ENCODE measurements at places on chromosomes 4 and X.
A peak's percentile ranks its signal among the peaks of the same experiment; 100 is the strongest.

- DNase-seq, result no peak
Observed at GRCh38 chrX:73206366-73206765, 8.3 kb downstream of the NAP1L2 start.

- no peak for DNase-seq
Observed at GRCh38 chr4:187235456-187236170, 512.0 kb upstream of the FAT1 start.

- no peak for DNase-seq
Observed at GRCh38 chr4:41541687-41542094, 3.7 kb downstream of the LIMCH1 start.

DNA sequence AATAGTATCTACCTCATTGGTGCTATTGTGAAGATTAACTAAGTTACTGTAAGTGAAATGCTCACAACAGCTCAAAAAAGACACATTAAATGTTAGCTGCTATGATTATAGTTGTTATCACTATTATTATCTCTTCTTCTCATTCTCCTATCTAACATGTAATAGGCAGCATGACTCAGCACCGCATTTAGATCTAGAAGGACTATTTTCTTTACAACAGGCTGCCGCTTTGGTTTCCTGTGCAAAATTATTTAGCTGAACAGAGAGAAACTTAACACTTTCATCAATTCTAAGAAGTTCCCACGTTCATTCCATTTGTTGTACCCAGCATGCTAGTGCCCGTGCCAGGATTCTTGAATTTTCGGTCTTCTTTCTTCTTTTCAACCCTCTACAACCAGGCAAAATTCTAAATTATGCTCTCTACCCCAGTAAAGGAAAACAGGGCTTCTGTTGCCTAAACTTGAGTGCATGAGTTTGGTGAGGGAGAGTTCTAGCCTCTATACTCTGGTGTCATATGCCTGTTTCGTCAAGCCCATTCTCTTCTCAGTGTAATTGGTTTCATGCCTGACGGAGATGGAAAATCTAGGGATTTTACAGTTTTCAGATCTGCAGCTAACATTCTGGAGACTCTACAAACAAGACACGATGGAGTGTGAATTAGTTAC lies 378.9 kb downstream of the PPP1R2C start:
- no peak for DNase-seq

DNA sequence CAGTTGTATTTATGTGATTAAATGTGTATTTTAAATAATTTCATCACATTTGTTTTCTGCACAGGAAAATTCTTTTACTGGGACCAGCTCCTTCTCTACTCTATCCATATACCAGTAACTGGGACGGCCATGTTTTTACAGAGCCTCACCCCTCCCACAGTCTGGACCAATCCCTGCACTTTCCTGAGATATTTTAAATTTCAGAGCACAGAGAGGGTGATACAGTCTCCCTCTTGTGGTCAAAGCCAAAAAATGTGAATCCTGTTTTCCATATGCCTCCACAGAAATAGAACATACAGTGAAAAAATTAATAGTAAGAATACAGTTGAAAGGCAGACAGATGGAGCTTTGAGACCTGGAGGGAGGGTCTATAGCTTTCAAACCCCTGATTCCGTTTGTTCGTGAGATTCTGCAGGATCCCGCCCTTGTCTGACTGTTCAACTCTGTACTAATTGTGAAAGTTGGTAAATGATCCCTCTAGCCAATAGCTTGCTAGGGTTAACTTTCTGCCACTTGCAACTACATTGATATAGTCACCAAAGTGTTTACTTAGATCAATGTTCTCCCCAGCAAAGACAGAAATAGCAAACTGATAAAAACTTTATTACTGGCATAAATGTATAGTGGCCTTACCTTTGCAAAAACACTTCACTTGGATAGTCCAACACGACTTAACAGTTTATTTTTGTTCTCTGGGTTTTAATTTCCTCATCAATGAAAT lies 172.2 kb downstream of the PPARGC1A start:
- no peak for DNase-seq

- DNase-seq, result no peak
Observed at GRCh38 chr4:99352602-99353537, at the start of gene ADH1C. TSS of gene ADH1C (minus strand) at chr4:99352746. CDS start at chr4:99352675, 71 bp downstream.

DNA sequence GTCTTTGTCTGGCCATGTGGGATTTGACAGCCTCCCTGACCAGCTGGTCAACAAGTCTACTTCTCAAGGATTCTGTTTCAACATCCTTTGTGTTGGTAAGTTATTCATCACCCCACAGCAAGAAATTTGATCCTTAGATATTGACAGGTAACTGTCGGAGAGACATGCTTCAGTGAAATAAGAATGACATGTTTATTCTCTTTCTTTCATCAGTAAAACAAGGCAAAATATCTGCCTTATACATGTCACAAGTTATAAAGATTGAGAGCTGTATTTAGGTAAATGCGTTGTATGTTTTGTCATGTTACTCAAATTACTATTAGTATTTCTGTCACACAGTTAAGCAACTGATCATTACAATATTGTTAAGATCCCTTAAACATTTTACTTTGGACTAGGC lies 46.9 kb downstream of the SEPTIN11 start:
- DNase-seq, result no peak

DNA sequence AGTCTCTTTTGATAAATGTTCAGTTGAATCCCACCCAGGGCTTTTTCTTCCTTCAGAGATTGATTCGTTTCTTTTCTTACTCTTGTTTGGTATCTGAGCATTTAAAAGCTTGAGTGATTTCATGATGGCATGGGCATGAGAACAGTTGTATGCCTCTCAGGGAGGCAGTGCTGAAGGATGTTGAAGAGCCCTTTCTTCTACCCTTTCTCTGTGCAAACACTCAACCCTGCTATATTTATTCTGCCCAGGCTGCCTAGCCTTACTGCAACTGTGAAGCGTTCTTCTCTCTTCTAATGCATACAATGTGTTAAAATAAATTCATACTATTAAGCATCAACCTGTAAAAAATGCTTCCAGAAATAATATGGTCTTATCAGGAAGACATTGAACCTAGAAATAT lies 367.6 kb upstream of the LCORL start:
- DNase-seq, result no peak

DNA sequence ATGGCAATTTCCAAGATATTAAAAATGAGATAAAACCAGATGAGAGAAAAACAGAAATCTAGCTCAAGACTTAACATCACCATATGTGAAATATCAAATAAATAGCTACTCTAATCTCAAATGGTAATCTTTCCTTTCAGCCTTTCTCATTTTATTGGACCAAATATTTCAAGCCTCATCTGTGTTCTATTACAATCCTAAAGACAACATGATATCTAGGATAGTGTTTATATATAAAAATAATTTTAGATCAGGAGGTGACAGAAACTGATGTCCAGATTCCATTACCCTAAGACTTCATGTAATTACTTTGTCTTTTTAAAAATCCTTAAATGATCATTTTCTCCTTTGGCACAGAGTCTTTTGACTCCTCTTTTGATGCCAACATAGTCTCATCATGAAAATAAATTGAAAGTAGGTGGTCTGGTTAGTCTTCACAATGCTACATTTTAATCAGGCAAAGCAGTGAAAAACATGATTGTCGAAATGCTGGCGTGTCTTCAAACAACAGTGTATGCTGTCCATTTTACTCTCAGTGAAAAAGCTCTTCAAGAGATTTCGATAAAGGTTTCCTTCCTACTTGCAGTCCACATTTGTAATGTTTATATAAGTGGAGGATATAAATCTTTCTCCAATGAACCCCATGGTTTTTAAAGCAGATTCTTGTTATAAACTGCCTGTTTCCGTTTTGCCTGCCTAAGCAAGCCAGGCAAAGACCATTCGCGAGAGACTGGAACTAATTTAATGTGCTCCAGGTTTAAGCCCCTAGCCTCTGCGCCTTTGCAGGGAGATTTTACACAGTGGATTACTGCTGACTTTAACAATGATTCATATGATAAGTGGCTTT lies 169.8 kb downstream of the SCFD2 start:
- no peak for DNase-seq

GRCh38 chr4:20839957-20840356 lies 139.7 kb downstream of the PACRGL start:
- no peak for DNase-seq

GRCh38 chr4:184932343-184932742 lies 85.9 kb upstream of the HELT start:
- DNase-seq, result no peak

DNA sequence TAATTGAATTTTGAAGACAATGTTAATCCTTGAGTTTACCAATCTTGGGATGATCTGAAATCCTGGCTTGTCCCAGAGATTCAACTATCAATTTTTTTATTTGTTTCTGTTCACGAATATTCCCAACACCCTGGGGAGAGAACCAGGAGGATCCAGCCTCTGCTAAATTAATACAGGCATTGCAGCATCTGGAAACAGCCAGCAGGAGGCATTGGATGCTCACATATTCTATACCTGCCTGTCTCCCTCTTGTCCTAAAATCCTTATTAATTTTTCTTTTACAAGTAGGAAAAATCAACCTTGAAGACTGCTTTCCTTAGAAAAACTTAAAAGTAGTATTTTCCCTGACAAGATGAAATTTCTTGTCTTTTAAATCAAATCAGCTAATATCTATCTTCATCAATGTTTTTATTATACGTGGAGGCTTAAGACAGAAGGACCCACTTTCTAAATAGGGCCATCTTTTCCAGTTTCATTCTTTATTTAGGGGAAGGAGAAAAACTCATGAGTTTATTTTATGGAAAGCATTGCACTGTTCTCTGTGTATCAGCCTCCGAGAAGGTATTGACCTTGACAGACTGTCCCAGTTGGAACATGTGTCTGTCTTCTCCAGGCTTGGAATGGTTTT lies 102.4 kb downstream of the CLNK start:
- no peak for DNase-seq

- no peak for DNase-seq
Observed at GRCh38 chr4:62522273-62522672, 1322.1 kb downstream of the ADGRL3 start.

DNA sequence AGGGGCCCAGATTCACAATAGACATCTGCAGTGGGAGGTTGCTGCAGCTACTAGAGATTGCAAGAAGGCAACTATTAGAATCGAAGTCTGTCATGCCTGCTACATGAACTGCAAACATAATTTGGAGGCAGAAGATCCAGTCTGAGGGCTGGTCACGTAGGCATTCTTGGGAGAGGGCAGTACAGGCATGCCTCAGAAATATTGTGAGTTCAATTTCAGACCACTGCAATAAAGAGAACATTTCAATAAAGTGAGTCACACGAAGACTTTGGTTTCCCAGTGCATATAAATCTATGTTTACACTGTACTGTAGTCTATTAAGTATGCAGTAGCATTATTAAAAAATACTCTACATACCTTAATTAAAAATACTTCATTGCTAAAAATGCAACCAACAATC lies 585.8 kb upstream of the FAT1 start:
- DNase-seq, result no peak

GRCh38 chr4:84277923-84278322 lies 221.2 kb downstream of the NKX6-1 start:
- no peak for DNase-seq

DNA sequence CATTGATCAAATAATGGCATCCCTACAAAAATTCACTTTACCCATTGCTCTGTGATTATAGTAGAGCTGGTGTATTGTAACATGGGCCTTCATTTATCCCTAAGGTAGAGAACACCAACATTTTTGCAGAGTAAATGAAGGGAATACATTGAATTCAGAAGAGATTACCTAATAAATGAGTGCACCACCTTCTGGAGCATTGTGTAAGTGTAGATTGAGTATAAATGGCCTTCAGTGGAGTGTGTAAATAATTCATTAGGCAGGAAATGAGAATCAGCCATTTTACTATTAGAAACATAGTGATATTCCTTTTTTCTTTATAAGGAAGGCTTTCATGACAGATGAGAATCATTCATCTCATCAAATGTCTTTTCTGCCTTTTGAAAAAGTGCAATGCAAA lies 155.8 kb downstream of the FAM47B start:
- no peak for DNase-seq

DNA sequence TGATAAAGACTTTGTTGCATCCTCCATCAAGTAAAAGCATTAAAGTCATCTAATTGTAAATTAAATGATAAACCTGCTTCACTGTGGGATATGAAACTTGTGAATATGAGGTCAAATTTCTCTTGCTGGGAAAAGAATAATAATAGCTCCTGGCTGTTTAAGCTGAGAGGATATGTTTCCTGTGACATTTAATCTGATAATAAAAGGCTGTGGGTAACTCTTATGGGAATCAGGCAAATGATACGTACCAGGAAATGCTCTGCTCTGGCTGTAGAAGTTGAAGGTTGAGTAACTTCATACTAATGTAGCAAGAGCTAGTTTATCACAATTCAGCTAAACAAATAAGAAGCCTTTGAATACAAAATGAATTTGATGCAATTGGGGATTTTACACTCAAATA lies 574.6 kb downstream of the RAPGEF2 start:
- no peak for DNase-seq

DNA sequence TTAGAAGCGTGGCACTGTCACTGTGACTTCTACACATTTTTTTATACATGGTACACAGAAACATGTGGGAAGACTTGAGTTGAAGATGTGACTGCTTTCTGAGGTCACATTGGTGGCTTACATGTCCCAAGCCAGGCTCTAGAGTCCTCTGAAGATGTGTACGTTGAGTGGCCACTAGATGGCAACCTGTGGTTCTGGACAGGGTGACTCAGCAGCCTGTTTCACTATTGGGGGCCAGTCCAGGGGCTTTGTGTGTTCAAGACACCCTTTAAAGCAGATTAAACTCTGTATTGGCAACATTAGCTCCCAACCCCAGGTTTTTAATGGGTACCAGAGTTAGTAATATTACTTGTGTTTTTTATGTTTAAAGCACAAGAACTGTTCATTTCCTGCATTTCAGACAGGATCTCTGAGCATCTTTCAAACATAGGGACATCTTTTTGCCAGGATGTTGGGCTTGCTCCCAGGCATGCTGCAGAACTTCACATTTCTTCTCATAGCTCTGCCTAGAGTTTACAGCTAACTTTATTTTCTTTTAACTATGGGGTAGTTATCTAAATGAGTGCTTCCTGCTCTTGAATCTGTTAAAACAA lies 53.0 kb downstream of the DCUN1D4 start:
- peak; percentile 0 for DNase-seq

- DNase-seq, result no peak
Observed at GRCh38 chrX:63282077-63282476, 69.1 kb downstream of the SPIN4 start.

GRCh38 chr4:117676153-117676552 lies 358.1 kb upstream of the NDST3 start:
- DNase-seq, result no peak

GRCh38 chrX:262381-262909 lies 18.7 kb upstream of the PLCXD1 start:
- DNase-seq, result no peak

GRCh38 chrX:136528645-136529315 lies 3.2 kb upstream of the VGLL1 start:
- no peak for DNase-seq

DNA sequence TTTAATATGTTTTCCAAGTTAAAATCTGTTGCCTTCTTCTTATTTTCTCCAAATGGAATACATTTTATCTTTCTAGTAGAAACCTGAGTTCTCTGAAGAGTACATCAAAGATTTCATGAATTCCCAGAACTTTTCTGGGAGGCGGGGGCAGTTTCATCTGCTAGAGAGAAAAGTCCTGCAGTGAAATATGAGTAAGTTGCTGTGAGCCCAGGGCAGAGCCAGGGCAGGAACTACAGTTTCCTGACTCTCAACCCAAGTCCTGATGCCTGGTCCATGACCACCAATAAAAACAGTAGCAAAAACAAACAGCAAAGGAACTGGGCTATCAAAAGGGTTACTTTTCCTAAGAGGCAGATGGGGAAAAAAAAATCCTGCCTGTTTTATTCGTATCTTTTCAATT lies 239.4 kb upstream of the CTSO start:
- DNase-seq, result no peak
